Vagina (tissue), 2 donors: ENCODE measurements at places on chromosomes 16 and 17.

- no peak for DNase-seq
Observed at GRCh38 chr17:73588301-73588846, 55.9 kb downstream of the SDK2 start.

DNA sequence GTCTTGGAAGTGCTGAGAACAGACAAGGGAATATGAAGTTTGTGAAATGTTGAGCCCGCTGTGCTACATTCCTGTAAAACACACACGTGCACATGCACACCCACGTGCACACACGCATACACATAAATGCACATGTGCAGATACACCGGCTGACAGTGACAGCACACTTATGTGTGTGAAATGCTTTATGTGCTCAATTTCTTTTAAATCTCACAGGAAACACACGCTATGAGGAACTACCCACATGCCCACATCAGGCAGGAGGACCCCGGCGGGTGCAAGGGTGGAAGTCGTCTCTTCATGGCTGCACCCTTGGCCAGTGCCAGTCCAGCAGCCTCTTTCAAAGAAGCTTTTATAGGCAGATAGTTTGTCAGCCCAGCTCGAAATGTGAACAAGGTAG lies 561 bp upstream of the WFDC1 start:
- no peak for DNase-seq

DNA sequence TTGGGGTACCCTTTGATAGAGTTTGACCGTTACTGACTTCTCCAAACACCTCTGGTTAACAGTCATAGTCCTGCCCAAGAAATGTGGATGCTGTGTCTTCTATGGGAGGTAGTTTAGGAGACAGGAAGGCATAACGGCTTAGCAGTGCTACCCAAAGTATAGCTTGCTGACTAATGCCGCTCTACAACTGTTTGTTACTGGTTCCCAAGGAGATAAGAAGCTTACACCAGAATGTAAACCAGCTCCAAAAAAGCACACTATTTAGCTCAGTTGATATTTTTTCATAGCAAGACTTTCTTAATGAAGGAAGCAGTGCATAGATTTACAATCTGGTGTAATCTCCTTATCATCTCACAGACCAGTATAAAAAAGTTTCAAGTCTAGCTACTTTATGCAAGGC lies 95.7 kb downstream of the HS3ST3B1 start:
- DNase-seq = no peak

- DNase-seq = no peak
Observed at GRCh38 chr16:80034948-80035663, 434.6 kb upstream of the MAF start.

DNA sequence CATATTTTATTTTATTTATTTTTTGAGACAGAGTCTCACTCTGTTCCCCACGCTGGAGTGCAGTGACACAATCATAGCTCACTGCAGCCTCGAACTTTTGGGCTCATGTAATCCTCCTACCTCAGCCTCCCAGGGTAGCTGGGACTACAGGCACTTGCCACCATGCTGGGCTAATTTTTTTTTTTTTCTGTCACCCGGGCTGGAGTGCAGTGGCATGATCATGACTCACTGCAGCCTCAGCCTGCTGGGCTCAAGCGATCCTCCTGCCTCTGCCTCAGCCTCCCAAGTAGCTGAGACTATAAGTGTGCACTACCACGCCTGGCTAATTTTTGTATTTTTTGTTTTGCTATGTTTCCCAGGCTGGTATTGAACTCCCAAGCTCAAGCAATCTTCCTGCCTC lies 17.1 kb downstream of the UNC45B start:
- no peak for DNase-seq

DNA sequence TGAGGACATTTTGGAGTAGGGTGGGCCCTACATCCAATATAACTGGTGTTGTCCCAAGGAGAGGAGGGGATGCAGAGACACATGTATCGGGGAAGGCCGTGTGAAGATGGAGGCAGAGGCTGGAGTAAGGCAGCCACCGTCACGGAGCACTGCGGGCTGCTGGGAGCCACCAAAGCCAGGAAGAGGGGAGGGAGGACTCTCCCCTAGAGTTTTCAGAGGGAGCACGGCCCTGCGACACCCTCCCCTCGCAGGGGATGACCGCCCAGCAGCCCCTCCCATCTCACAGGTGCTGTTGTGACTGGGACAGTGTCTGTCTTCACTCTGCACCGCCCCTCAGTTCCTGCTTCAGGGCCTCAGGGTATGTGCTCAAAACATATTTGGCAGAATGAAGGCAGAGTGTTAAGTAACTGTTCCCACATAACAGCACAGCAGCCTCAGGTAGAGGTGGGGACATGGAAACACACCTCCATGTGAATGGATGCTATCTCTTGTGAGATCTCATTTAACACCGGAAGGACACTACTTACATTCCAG lies 82.2 kb downstream of the RBFOX3 start:
- no peak for DNase-seq

DNA sequence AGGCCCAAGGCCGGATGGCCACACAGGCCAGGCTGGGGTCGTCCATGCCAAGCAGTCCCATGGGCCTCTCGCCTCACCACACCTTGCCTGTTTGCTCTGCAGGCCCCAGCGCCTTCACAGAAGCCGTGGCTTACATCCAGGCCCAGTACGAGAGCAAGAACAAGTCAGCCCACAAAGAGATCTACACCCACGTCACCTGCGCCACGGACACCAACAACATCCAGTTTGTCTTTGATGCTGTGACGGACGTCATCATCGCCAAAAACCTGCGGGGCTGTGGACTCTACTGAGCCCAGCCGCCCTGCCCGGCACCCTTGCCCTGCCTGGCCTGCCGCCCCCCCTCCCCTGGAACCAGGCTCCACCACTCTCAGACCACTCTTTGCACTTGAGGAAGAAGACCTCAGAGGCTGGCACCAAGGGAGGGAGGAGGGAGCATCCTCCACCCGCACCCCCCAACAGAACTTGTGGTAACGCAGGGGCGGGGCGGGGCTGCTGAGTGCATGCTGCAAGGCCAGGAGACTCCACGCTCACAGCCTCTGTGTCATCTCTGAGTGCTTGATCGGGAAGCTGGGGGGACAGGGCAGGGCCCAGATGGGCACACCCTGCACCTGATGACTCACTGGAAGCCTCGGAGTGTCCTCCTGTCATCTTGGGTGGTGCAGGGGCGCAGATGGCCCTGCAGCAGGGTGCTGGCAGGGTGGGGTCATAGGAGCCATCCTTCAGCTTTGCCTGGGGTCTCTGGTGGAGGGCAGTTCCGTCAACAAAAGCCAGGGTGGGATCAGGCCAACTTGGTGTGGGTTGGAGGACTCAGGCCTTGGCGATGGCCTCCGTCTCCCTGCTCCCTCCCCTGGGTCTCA lies 81.5 kb downstream of the AMFR start:
- no peak for DNase-seq

- no peak for DNase-seq
Observed at GRCh38 chr17:74659889-74660288, 36.4 kb upstream of the CD300E start.

DNA sequence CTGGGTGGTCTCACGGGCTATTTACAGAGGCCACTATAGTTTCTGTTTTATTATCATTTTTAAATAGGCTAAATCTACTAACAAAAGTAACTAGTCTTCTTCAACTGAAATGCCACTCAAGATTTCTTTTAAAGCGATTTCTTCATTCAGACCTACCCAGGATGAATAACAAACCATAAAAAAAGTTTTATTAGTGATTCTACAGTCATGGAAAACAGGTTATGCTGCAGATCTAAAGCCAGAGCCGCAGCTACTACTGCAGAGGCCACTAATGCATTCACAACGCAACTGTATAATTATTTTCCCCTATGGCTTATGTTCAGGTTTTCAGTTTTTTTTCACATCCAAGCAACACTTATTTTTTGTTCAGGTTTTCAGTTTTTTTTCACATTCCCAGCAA lies 136.2 kb upstream of the AXIN2 start:
- DNase-seq = no peak

DNA sequence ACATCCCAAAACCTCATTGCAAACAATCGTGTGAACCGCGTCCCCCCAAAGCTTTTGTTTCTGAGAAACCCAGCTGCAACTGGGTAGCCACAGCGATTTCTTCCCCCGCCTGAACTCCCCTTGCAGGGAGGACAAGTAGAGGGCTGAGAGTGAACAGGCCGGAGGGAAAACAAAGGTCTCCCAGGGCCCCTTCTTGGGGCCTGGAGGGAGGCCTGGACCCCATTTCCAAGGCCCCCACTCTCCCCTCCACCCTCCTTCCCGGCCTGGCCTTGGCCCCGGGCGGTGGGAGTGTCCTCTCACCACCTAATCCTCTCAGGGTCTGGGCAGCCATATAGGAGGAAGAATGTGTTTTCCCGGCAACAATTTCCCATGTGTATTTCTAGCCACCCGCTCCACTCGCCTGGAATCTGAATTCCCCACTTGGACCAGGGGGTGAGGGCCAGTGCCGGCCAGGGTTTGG lies 2.6 kb downstream of the GLIS2 start:
- DNase-seq = no peak

DNA sequence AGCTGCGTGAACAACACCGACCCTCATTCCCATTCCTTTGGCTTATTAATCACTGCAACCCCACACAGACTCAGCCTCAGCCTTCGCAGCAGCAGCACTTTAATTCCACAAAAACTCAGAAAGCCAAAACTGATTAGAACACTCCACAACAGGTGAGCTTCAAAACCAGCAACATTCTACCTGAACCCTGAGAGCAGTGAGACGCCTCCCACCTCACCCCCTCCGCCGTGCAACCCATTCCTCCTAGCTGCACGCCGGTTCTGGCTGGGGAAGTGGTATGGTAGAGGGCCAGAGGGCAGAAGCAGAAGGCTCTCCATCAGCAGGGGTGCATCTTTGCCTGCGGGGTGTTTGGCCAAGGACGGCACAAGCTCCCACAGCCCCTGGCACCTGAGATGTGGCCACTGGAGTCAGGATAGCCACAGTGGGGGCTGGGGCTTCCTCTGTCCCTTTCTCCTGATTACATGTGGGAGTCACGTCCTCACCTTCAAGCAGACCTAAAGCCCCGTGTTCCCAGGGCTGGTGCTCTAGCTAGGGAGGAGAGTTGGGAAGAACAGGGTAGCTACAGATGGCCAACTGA lies 1.6 kb downstream of the BORCS6 start:
- no peak for DNase-seq

DNA sequence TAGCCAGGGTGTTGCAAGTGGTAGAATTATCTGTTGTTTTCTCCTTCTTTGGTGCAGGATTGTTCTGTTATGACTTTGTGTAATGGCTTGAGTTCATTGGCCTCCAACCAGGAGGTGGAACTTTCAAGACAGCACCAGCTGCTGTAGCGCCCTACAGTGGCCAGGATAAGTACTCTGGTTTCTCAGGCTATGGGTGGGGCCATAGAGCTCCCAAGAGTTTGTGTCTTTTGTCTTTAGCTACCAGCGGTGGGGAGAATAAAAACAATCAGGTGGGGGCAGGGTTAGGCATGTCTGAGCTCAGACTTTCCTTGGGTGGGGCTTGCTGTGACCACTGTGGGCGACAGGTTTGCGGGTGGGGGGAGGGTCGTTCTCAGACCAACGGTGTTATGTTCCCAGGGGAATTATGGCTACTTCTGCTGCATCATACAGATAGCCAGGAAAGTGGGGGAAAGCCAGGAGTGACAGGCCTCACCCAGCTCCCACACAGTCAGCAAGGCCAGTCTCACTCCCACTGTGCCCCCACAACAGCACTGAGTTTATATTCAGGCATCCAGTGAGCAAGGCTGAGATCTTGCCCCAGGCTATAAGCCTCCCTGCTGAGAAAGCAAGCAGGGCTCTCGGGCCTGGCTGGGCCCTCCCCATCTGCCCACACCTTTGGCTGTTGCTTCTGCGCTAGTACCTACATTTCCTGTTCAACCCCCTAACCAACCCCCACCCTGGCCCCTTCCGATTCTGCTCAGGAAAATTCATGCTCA lies 15.4 kb downstream of the ABCA10 start:
- no peak for DNase-seq

DNA sequence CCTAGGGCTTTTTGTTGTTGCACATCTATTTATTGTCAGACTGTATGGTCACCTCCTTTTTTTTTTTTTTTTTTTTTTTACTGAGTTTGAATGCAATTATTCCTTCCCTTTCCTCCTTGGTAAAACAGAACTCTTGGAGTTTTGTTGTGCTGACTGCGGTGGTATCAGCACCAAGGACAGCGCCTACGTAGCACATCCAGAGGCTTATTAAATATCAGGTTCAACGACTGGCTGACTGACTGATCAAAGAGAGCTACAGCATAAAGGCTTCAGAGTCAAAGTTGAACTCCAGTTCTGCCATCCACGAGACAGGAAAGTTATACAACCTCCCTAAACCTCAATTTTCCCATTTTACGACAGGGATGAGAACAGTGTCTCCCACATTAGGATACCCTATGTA lies 86.1 kb upstream of the RBFOX1 start:
- no peak for DNase-seq

DNA sequence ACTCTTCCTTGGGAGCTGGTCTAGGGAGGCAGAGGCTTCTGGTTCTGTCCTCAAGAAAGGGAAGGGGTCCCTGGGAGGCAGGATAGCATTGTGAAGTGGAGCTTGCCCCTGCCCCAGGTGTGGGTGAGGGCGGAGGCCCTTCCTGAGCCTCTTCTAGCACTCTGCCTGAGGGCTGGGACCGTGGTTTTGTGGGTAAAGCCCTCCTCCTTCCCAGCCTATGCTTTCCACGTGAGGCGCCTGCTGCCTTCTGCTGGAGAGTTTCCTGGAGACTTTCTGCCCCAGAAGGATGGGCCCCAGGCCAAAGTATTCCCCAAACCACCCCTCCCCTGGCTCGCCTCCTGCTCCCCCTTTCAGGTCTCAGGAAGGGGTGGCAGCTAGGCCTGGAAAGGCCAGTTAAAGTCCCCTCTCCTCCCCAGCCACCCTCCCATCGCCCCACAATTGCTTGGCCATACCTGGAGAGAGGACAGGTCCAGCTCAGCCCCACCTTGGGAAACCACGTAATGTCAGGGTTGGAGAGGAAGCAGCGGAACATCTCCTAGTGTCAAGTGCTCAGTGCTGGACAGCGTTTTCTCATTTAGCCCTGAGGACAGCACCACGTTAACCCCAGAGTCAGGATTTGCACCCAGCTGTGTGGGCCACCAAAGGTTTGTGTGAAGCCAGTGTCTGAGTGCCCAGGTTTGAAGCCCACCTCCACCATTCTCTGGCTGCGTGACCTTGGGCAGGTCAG lies 5.6 kb downstream of the SBK1 start:
- no peak for DNase-seq

DNA sequence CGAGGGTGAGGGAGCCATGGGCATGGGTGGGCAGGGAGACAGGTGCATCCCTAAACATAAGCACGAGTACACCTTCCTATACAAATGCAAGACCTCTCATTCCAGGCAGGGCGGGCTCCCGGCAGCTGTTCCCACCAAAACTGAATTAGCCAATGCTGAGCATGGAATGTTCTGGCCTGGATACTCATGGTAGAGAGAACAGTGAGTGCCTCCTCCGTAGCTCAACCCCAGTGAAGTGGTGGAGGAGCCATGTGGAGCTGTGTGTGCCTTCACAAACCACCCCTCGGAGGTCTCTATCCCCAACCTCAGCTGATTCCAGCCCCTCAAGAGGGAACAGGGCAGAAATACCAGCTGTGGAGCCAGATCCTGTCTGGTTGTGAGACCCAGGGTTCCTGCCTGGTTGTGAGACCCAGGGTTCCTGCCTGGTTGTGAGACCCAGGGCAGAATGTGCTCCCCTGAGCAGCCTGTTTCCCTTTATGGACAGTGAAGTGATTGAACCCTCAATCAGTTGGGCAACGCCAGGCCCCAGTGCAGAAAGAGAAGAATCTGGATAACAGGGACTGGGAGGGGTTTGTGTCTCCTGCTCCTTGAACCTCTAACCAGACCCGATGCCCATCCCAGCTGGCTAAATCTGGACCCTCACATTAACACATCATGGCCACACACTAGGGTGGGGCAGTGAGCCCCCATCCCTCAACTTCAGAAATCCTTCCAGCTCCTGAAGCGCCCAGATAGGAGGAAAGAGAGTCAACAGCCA lies 2.4 kb upstream of the CDH16 start:
- no peak for DNase-seq

GRCh38 chr17:64074704-64075426 lies 54.4 kb upstream of the ICAM2 start:
- no peak for DNase-seq
